Transverse colon (tissue), 4 donors: ENCODE measurements at places on chromosomes 16 and 17.
A peak's percentile ranks its signal among the peaks of the same experiment; 100 is the strongest.

DNA sequence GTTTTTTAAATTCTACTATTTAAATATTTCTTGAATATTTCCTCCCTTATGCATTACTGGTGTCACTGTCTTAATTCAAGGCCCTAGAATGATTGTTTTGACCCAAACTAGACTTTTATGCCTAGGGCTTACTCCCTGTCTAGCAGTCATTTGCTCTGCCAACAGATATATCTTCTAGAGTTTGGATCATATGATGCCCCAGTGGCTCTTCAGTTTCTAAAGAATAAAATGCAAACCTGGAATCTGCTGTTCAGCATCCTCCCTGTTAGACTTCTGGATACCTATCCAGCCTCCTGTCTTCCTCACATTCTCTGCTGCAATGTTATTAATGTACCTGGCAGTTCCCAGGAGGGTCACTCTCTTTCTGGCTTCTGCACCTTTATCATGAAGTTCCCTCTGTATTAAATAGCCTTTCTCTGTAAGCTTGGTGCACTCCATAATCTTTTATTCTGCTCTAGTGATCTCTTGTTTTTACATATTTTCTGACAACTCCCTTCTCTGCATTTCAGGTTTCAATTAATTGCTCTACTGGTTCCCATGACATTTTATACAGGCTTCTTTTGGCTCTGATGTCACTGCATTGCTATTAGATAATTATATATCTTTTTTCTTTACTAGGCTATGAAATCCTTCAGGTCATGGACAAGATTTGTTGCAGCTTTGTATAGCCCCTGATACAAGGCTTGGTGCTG lies 15.7 kb downstream of the PHKB start:
- no peak overlapping the region for H3K4me3 ChIP-seq
- peaks cover 11% of the 10 kb centered on the region for H3K4me1 ChIP-seq
- no peak overlapping the region for H3K27ac ChIP-seq
- H3K36me3 ChIP-seq = no peaks in the 10 kb centered on the region
- DNase-seq = no peak
- no peaks in the 10 kb centered on the region for H3K27me3 ChIP-seq

DNA sequence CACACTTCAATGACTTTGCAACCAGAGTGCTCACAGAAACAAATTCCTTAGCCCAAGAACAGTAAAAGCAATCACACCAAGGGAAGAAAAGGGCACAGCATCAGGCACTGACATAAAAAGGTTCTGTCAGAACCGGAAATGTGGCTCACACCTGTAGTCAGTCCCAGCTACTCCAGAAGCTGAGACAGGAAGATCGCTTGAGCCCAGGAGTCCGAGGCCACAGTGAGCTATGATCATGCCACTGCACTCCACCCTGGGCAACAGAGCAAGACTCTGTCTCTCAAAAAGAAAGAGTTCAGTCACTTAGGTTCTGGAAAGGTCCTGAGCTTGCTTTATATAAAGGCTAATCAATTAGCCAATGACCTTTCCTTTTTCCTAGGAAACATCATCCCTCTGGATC lies 22.7 kb downstream of the YWHAE start:
- no peak overlapping the region for H3K4me3 ChIP-seq
- no peak for DNase-seq
- no peaks in the 10 kb centered on the region for H3K36me3 ChIP-seq
- H3K27me3 ChIP-seq = no peaks in the 10 kb centered on the region
- H3K27ac ChIP-seq = peak overlapping the region; percentile 53
- peaks cover 84% of the 10 kb centered on the region for H3K4me1 ChIP-seq

DNA sequence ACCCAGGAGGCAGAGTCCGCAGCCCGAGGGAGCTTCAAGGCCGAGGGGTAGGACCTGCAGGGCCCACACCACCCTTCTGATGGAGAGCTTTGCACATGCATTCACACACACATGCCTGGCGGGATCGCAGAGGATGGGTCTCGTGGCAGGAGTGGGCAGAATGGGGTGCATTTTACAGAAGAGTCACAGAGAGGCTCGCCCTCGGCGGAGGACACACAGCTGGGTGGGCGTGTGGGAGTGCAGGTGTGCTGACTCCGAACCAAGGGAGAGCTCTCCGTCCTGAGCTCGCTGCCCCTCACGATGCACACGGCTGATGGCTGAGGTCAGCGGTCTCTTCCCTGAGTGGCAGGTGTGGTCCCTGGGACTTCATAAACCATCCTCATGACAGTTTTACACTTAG lies 96.8 kb upstream of the CBX4 start:
- H3K27ac ChIP-seq = no peak overlapping the region
- no peak for DNase-seq

DNA sequence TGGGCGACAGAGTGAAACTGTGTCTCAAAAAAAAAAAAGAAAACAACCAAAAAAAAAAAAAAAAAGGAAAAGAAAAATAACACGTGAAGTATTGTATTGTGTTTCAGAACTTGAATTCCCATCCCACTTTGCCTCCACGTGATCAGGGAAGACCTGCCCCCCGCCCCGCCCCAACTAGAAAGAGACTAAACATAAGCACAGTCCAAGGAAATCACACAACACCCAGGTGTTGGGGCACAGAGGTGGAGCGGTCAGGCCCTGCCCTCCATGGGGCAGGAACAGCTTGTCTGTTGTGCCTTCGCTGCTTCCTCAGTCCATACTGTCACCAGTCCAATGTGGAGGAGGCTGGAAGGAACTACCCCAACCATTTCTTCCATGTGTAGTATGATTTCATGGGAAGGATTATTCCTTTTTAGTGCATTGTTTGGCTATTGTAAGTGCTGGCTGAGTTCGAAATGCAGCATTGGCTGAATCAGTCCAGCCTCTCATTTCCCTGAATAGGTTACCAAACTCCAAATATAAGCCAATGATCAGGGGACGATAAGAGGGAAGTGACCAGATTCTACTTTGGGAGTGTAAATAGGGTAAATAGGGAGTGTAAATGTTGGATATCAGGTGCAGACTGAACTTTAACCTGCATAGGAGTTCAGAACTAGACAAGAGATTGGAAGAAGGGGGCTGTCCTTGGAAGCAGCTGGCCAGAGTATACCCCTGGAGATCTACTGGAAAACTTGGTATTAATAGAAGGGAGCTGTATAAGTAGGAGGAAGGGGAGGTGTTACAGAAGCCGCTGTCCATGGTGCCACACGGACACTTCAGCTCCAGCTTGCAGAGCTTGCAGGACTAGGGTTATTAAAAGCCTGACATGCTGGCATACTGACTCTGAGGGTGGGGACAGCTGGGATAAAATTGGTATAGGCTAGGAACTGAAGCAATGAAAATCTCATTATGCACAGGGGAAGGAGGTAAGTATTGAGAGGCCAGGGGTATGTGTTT lies 50.7 kb downstream of the TANGO6 start:
- no peak overlapping the region for H3K4me3 ChIP-seq
- DNase-seq = peak; percentile 30
- no peaks in the 10 kb centered on the region for H3K27me3 ChIP-seq
- H3K36me3 ChIP-seq = no peaks in the 10 kb centered on the region

- no peaks in the 10 kb centered on the region for H3K36me3 ChIP-seq
- H3K4me3 ChIP-seq = peak within 1 kb of the TSS; percentile 44
- H3K27ac ChIP-seq = peak within 1 kb of the TSS; percentile 67
- peak; percentile 70 for DNase-seq
Observed at GRCh38 chr17:79023886-79024771, at the start of gene C1QTNF1. Gene C1QTNF1, plus strand, starts transcription at chr17:79024169. Its CDS starts 19,800 bp downstream, at chr17:79043969.

- H3K27ac ChIP-seq = no peak overlapping the region
- H3K4me1 ChIP-seq = peaks cover 21% of the 10 kb centered on the region
- DNase-seq = no peak
- H3K4me3 ChIP-seq = no peak overlapping the region
- no peaks in the 10 kb centered on the region for H3K36me3 ChIP-seq
- H3K27me3 ChIP-seq = no peaks in the 10 kb centered on the region
Observed at GRCh38 chr17:66549731-66550207, 247.4 kb downstream of the PRKCA start.
